ENCODE measurements at places on chromosomes 1 and 21. TPM values are rescaled to one million over a fixed set of nuclear protein-coding genes. Genes with fewer than 3 reads are reported as not detected.

The AGMAT gene
- total RNA-seq: 0.99 TPM

The CDK11B gene
- 9.6 TPM for total RNA-seq

The RNPEP gene
- 20.2 TPM for total RNA-seq

The ZNF683 gene
- total RNA-seq: not detected

The SNX7 gene
- total RNA-seq: 32.5 TPM

The IRF6 gene
- total RNA-seq: 77.9 TPM

The RPE65 gene
- total RNA-seq: 0.10 TPM

The CGN gene
- 6.0 TPM for total RNA-seq

The FMO1 gene
- total RNA-seq: 11.9 TPM

The C4BPA gene
- total RNA-seq: 0.39 TPM

The TFF2 gene
- total RNA-seq: not detected

The ICOSLG gene
- 3.5 TPM for total RNA-seq

The TAL1 gene
- 5.3 TPM for total RNA-seq

The DIO1 gene
- not detected for total RNA-seq

The DYNLT4 gene
- total RNA-seq: not detected
